ENCODE measurements at places on chromosomes 4 and X.

- no peak for DNase-seq
Observed at GRCh38 chrX:53438174-53438831, 4.1 kb upstream of the HSD17B10 start.

GRCh38 chrX:112841114-112841819 is 636 bp upstream of the AMOT start:
- DNase-seq = peak; percentile 92

GRCh38 chr4:100838286-100838685 is 320.5 kb upstream of the EMCN start:
- no peak for DNase-seq

- peak; percentile 7 for DNase-seq
Observed at GRCh38 chr4:24853142-24853541, 57.8 kb downstream of the SOD3 start.

DNA sequence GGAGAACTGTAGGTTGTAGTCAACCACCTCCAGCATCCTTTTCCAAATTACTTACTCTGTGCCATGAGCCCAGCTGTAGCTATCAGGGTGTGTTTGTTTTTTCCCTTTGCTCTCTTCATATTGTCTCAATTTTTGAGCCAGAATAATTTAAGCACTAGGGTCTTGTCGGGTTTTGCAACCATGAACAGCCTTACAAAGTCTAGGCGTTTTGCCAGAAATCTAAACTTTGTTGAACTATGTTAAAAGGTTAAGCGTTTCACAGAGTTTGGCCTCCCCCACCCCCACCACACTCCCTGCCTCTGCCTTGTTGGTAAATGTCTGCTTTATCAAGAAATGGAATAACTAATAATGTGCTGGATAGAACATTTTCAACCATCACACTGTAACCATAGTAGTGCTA is 190.6 kb upstream of the TTC29 start:
- no peak for DNase-seq

GRCh38 chr4:85555206-85555605 is 80.3 kb downstream of the ARHGAP24 start:
- DNase-seq = peak; percentile 26

DNA sequence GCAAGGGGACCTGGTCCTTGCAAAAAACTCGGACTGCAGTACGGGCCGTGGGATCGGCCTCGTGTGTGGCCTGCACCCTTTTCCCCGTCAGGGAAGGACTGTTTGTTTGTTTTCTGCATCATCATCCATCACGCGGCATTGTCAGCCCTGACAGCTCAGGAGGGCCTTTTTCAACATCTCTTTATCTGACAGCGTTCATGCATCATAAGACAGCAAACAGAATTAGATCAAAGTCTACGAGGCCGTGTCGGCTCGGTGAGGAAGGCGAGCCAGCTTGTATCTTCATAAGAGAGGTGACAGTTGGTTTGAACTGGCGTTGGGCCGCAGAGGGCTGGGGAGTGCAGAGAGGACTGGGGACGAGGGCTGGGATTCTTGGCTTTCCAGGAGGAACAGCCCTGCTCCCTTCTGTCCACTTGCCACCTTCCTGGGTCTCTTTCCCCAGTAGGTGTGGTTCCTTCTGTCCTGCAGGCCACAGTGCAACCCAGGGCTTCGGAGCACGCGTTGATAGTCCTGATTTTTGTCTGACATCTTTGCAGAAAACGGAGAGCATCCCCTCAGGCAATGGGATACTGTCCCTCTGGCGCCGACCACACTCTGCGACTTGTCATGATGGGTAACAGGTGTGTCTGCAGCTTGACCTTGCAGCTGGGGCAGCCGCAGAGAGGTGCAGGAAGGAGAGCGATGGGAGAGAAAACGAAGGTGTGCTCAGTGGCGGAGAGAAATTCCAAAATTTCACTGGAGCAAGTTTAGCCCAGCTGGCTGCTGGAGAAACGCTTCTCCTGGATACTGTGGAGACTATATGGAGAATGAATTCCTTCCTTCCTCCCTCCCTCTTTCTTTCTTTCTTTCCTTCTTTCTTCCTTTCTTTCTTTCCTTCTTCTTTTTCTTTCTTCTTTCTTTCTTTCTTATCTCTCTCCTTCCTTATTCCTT is 104.0 kb upstream of the SHOX start:
- DNase-seq = no peak
